Karpas-422 (cell line): ENCODE measurements at places on chromosomes 2 and 18. TPM values are rescaled to one million over a fixed set of nuclear protein-coding genes. Genes with fewer than 3 reads are reported as not detected.

Gene SOWAHC
- not detected in 2 replicates for total RNA-seq

GRCh38 chr2:171878481-171878993 lies 15.5 kb downstream of the SLC25A12 start:
- DNase-seq = no peak

DNA sequence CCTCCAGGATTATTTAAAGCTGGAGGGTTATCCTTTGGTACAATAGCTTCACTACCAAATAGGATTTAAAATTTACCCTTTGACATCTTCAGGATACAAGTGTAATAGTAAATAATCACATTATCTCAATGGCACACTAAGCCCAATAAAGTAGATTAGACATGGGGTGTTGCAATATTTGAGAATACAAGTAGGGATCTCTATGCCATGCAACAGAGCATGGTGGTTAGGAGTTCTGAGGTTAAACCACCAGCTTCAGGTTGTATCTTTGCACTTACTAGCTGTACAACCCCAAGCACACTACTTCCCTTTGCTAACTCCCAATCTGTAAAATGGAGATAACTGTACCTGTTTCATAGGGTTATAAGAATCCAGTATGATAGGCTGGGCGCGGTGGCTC lies 6.2 kb downstream of the MBD2 start:
- peak; percentile 54 for DNase-seq

GRCh38 chr2:40032650-40033319 lies 253.7 kb upstream of the THUMPD2 start:
- DNase-seq = no peak

GRCh38 chr2:65802298-65802942 lies 370.0 kb upstream of the SPRED2 start:
- DNase-seq = no peak

DNA sequence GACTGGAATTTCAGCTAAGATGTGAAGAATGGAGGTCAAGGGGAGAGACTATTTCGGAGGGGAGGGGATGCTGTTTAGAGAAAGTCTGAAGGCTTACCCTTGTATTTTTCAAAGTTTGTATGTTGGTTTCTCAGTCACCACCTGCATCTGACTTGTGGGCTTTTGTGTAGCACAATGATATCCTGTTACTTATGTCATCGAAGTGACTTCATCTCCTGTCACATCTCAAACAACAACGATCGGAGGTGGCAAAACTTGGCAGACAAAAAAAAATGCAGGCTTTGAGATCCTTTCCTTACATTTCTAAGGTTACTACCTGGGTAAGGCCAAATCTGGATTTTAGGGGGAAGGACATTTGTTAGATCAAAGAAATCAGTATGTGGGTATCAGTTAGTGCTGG lies 11.7 kb upstream of the CXCR4 start:
- DNase-seq = no peak
